ENCODE measurements at places on chromosomes 6 and 20.

GRCh38 chr6:125046107-125046925, 84.1 kb downstream of the RNF217 start:
- DNase-seq: no peak

GRCh38 chr20:49924247-49924646, 8.9 kb upstream of the SPATA2 start:
- no peak for DNase-seq

- no peak for DNase-seq
Observed at GRCh38 chr6:43453831-43454230, 1.5 kb downstream of the DLK2 start.

- DNase-seq: no peak
Observed at GRCh38 chr20:12815778-12816408, 192.9 kb upstream of the SPTLC3 start.

DNA sequence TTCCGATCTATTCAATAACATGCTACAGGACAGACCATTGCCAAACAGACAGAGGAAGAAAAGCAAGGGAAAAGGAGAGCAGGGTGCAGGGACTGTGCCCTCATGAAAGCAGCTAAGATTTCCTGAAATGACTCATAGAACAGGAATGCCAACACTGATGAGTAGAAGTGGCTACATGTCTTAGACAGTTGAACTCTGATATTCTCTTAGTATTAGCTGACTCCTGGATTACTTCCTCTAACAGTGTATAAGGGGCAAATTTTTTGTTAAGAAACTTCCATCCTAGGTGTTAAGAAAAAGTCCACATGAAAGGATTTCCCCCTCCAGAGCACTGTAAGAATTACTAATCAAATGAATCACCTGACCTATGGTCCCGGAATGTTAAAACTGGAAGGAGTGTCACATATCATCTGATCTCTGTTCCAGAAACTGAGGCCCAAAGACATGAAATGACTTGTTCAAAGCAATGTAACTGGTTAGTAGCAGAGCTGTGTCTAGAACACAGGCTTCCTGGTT, 224.9 kb downstream of the IBTK start:
- DNase-seq: peak; percentile 85

GRCh38 chr6:49913636-49914375, 47.5 kb upstream of the CRISP1 start:
- DNase-seq: no peak

GRCh38 chr20:47926731-47927130, 141.4 kb upstream of the SULF2 start:
- DNase-seq: no peak

Measured in LoVo (cell line).